Upper lobe of left lung (tissue), 6 donors: ENCODE measurements at places on chromosomes 2 and 18.

DNA sequence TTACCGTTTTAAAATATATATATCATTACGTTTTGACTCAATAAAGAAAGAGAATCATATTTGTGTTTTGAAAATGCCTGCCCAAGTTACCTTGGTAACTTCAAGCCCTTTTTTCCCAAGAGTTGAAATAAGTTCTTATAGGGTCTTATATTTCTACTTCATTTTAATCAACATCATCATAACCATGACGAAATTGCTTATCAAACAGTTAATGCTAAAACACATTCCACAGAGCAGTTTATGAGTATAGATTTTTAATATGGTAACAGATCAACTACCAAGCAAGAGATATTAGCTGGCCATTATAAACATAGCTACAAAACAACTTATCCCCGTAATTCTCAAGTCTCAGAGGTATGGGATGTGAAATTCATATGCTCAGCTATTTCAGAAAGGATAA, 197.9 kb upstream of the LRRTM4 start:
- H3K4me3 ChIP-seq = no peak overlapping the region
- H3K27ac ChIP-seq = no peak overlapping the region
- no peaks in the 10 kb centered on the region for H3K4me1 ChIP-seq
- H3K27me3 ChIP-seq = no peaks in the 10 kb centered on the region
- DNase-seq = no peak

- no peak overlapping the region for H3K4me3 ChIP-seq
- no peaks in the 10 kb centered on the region for H3K4me1 ChIP-seq
- no peak overlapping the region for H3K27ac ChIP-seq
Measured at GRCh38 chr18:13321923-13322322, 103.4 kb downstream of the LDLRAD4 start.

DNA sequence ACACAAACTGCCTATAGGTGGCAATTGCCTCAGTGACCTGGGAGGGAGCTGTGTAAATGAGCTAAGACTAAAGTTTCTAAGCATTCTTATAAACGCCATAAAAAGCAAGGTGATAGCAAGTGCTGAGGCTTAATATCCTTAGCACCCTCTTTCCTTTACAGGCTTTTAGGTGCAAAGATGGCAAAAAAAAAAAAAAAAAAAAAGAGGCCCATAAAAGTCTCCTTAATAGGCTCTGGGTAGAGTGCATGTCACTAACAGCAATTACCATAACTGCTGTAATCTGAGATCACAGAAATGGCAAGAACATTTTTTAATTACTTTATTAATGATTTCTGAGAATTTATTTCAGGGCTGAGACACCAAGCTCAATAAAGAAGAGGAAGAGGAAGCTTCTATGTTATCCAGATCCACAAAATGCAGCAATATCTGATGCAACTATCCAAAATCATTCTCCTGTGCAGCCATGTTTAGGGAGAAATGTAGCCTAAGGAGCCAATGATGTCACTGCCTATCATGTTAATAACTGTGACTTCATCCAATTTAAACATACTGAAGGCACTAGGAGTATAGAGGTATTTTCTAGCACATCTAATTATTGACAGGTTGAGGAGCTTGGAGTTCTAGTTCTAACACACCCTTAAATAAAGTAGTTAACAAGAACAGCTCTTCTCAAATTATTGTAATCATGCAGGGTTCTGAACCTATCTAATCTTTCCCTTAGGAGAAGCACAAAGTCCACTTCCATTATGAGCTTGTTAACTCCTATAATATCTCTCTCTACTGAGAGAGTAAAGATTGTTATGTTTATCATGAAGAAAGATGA, 804.3 kb upstream of the ACVR2A start:
- no peaks in the 10 kb centered on the region for H3K4me1 ChIP-seq
- H3K27me3 ChIP-seq = no peaks in the 10 kb centered on the region
- H3K4me3 ChIP-seq = no peak overlapping the region

DNA sequence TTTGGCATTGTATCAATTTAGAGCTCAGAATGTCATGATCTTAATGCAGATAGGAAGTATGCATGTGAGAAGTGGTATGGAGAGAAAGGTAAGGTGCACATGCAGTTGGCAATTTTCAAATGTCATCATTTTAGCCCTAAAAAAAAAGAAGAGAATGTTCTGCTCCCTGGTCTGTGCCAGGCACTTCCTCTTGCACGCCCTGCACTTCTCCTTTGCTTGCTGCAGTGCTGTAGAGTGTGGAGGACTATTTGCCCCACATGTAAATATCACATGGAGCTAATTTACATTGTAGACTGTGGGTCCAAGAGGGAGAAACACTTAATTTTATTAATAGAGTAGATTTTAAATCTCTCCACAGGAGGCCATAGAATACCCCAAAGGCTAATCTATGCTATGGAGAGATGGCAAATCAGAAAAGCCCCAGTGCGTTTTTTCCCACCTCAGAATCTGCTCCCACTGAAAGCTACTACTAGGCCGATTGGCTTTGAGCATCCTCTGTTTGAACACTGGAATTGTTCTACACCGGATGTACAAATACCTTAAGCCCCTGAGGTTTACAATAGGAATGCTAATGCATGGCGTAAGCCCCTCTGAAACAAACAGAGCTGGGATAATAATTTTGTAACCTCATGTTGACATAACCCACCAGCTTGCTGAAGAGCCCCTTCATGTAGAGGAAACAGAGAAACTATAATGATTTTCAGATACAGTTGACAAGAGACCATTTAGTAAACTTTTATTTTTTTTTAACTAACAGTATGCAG, 137.2 kb upstream of the KLHL14 start:
- DNase-seq = no peak
- no peaks in the 10 kb centered on the region for H3K36me3 ChIP-seq
- no peaks in the 10 kb centered on the region for H3K4me1 ChIP-seq

DNA sequence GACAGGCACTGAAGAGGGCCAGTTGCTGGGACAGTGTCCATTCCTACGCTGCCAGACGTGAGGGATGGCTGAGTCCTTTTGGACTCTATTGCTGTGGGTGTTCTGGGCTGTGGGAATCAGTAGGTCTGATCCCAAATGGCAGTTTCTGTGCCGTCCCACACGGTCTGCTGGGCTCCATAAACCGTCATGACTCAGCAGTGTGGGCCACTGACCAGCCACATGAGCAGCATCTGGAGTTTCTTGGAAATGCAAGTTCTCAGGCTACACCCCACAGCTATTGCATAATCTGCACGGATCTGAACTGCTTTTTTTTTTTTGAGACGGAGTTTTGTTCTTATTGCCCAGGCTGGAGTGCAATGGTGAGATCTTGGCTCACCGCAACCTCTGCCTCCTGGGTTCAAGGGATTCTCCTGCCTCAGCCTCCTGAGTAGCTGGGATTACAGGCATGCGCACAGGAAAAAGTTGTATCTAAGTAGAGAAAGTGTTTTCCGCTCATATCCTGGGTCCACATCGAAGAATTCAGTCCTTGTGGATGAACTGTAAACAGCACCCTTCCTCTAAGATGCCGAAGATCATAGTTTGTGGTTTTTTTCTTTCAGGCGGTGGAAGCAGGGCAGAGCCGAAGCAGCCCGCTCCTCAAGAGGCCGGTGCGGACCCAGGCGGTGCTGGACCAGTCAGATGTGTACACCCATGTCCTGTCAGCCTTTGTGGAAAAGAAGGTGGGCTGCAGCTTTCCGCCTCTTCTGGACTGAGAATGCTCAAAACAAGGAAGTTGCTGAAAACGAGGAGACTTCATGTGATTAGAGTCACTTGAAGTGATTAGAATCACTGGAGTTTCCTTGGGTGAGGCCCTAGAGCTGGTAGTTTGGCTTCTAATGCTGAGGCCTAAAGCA, 25.5 kb downstream of the RMC1 start:
- H3K4me3 ChIP-seq = no peak overlapping the region
- DNase-seq = peak; percentile 54
- H3K27ac ChIP-seq = peak overlapping the region; percentile 12
- peaks cover 98% of the 10 kb centered on the region for H3K36me3 ChIP-seq
- peaks cover 10% of the 10 kb centered on the region for H3K4me1 ChIP-seq

- H3K27me3 ChIP-seq = no peaks in the 10 kb centered on the region
- H3K4me1 ChIP-seq = no peaks in the 10 kb centered on the region
- no peak for DNase-seq
- H3K36me3 ChIP-seq = no peaks in the 10 kb centered on the region
- H3K4me3 ChIP-seq = no peak overlapping the region
Measured at GRCh38 chr18:74899554-74899953, 301.9 kb downstream of the ZNF407 start.

GRCh38 chr18:58513615-58514335, 115.1 kb downstream of the ALPK2 start:
- H3K4me1 ChIP-seq = no peaks in the 10 kb centered on the region
- H3K4me3 ChIP-seq = no peak overlapping the region
- no peak overlapping the region for H3K27ac ChIP-seq
- no peaks in the 10 kb centered on the region for H3K27me3 ChIP-seq

GRCh38 chr2:191036363-191036762, 22.4 kb upstream of the STAT1 start:
- no peaks in the 10 kb centered on the region for H3K27me3 ChIP-seq
- H3K27ac ChIP-seq = peak overlapping the region; percentile 48
- peaks cover 22% of the 10 kb centered on the region for H3K4me1 ChIP-seq
- no peaks in the 10 kb centered on the region for H3K36me3 ChIP-seq

- H3K4me3 ChIP-seq = no peak overlapping the region
- no peaks in the 10 kb centered on the region for H3K27me3 ChIP-seq
- peak overlapping the region; percentile 35 for H3K27ac ChIP-seq
- peaks cover 41% of the 10 kb centered on the region for H3K4me1 ChIP-seq
- no peaks in the 10 kb centered on the region for H3K36me3 ChIP-seq
- peak; percentile 60 for DNase-seq
Measured at GRCh38 chr2:98912221-98912851, 23.7 kb downstream of the CRACDL start.

DNA sequence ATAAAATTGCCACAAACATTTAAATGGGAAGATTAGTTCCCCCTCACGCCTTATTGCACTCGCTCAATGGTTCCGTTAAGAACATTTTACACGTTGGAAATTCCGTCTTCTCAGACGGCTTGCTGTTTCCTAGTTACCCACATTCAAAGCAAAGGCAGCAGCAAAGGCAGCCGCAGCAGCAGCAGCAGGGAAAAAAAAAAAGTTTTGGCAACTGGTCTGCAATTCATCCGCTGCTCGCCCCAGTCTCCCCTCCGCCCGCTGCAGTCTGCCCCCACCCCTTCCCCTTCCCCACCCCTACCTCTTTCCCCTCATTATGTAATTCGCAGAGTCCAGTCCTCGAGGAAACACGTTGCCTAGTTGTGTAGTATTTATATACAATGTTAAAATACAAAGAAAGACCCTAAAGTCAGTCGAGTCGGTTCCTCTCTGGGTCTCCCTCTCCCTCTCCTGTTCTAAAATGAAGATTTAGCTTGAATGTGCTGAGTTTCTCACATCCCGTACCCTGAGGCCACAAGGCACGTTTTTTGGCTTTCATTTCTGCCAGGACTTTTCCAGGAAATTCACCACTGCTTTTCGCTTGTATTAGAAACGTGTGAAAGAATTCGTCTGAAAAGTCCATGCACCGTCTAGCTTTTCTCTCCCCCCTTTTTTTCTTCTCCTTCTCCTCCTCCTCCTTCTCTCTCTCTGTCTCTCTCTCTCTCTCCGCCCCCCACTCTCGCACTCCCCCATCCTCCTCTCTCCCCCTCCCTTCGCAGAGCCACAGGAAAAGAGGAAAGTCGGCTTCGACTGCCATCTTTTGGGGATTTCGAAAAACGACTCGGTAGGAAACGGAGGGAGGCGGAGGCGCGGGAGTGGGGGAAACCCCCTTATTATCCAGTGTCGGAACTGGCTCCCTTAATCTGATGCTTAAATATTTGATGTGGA, 140.0 kb downstream of the MEIS1 start:
- DNase-seq = no peak
- H3K27ac ChIP-seq = peak overlapping the region; percentile 81
- H3K36me3 ChIP-seq = no peaks in the 10 kb centered on the region
- H3K4me3 ChIP-seq = peak overlapping the region; percentile 58
- H3K27me3 ChIP-seq = peaks cover 26% of the 10 kb centered on the region

- H3K4me3 ChIP-seq = no peak overlapping the region
- H3K27me3 ChIP-seq = no peaks in the 10 kb centered on the region
- H3K27ac ChIP-seq = peak overlapping the region; percentile 79
- DNase-seq = no peak
- no peaks in the 10 kb centered on the region for H3K36me3 ChIP-seq
Measured at GRCh38 chr18:63238693-63239075, 80.9 kb downstream of the BCL2 start.
